ENCODE measurements at places on chromosomes 2 and 18. TPM values are rescaled to one million over a fixed set of nuclear protein-coding genes. Genes with fewer than 3 reads are reported as not detected.
A peak's percentile ranks its signal among the peaks of the same experiment; 100 is the strongest.

The GREB1 gene
- total RNA-seq = 11.3 TPM

The GTF2A1L gene
- not detected for total RNA-seq

The MBP gene
- total RNA-seq = 0.21 TPM

GRCh38 chr18:38752430-38752829, 1186.8 kb upstream of the CELF4 start:
- DNase-seq = no peak

- no peak for DNase-seq
These were observed 31.8 kb upstream of the ST8SIA3 start for GRCh38 chr18:57320603-57321002.

GRCh38 chr2:61762292-61762691, 91.6 kb downstream of the FAM161A start:
- DNase-seq = no peak

DNA sequence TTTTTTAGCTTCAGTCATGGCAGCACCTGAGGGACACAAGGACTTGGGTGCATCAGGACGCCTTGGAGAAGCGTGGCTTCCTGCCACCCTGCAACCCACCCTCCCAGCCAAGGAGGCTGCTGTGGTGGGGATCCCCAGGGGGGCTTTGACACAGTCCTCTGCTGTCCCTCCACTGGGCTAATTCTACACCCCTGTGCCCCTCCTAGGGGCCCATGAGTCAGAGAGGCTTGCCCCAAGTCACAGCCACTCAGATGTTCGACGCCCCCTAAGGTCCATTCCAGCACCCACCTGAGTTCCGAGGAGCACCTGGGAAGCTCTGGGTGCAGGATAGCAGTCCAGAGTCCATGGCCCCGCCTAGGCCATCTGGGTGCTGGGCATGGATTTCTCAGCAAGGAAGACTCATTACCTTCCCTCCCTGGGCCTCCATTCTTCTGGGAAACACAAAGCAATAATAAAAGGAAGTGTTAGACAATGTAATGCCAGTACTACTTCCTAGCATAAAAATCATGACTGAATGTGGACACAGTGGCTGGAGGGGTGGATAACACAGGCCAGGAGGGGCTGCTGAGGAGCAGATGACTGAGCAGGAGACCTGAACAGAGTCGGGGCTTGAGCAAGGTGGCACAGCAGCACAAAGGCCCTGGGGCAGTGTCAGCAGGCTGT, 3.7 kb downstream of the ALPG start:
- DNase-seq = no peak

GRCh38 chr2:240469740-240470139, 34.3 kb downstream of the GPC1 start:
- peak; percentile 3 for DNase-seq

GRCh38 chr2:10324095-10324832, 21.6 kb downstream of the HPCAL1 start:
- DNase-seq = no peak

GRCh38 chr2:162769066-162769465, 69.5 kb downstream of the KCNH7 start:
- DNase-seq = no peak

- DNase-seq = peak; percentile 65
These were observed 358.6 kb downstream of the DLGAP1 start for GRCh38 chr18:4096486-4096885.

DNA sequence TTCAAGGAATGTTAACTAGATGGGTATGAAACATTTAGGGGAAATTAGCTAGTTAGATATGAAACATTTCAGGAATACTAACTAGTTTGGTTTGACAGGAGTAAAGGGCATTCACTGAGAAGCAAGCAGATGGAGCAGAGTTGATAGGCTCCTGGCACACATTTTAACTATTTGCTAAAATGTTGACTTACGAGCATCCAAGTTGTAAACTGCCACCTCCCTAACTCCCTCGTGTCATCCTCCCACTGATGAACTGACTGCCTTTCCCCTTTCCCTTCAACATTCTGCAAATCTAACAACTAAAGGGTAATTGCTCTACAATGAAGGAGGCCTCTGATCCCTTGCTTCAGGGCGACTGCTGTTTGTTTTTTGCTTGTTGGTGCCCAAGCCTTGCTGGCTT, 580.4 kb upstream of the FAM98A start:
- no peak for DNase-seq

DNA sequence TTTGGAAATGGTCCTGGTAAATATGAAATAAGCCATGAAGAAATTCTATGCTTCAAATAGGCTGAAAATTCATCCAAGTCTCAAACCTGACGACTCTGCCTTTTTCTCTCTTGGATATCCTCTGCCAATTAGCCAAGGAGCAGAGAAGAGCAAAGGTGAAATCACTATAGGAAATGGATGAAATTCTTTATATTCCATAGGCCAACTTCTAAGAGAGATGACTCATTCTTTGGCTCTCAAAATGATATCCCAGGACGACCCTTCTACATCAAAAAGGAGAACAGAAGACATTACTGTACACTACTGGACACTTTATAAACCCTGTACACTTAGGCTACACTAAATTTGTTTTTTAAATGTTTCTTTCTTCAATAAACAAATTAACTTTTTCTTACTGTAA, 22.7 kb downstream of the PDE1A start:
- DNase-seq = no peak

DNA sequence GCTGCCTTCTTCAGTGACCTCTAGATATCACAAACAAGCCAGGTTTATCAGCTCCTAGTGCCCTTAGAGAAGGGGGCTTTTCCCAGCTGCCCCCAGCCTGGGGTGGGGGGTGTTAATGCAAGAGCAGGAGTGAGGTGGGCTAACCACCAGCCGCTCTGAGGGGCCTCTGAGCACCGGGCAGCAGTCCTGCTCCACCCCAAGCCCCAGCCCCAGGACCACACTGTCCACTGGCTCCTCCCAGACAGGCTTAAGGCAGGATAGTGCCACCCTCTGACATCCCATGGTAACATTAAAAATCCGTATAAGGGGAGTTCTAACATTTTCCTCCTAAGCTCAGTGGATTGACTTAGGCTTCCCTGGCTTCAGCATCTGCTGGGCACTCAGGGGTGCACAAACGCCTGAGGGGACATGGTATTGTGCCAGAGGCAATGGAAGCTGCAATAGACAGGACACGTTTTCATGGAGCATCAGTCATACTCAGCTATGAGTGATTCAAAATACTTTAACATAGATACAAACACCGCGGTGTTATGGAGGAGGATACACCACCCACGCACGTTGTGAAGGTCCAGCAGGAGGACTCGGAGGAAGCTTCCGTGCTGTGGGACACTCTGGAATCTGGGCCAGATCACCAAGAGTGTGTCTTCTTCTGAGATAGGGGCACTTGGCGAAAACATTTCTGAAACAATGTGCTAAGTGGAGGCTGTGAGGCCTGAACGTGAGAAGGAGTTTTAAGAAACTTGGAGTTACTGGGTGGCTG, 112.7 kb upstream of the EPC2 start:
- no peak for DNase-seq

GRCh38 chr2:227671170-227671905, 4.7 kb downstream of the SCYGR5 start:
- no peak for DNase-seq

DNA sequence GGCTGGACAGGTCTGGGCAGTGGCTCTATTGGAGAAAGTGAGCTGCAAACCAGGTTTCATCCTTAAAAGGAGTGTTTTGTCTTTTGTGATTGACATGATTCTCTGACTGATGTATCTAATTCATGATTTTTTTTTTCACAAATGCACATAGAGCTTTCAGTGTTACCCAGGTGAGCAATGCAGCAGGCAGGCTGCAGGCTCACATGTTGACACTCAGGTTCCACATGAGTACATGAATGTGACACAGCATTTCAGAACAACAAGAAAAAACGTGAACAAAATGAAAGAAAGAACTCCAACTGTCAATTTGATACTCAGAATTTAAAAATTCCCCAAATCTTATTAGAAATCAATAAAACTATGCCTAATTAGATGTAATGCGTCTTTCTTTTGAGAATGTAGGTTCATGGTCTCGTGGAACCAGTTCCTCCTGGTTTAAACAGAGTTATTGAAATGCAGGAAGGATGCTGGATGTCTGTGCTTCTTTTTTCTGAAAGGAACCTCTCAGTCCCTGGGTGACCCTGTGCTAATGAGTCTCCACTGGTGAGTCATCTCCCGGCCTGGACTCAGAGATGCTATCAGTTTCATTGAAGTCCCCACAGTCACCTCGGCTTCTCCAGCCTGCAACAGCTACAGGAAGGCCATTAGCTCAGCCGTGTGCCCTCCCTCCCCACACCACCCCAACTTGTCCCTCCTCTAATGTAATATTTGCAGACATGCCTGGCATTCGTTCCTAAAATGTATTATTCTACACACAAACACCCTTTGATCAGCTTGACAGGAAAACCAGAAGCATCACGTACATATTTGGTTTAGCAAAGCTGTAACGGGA, 430.4 kb downstream of the LPIN1 start:
- peak; percentile 82 for DNase-seq
